ENCODE measurements at places on chromosomes 13 and 19. TPM values are rescaled to one million over a fixed set of nuclear protein-coding genes. Genes with fewer than 3 reads are reported as not detected.

OR4F17 gene
- total RNA-seq: not detected

ADPRHL1 gene
- total RNA-seq: 0.97 TPM

BEST2 gene
- not detected for total RNA-seq

CEACAM3 gene
- total RNA-seq: not detected

ZNF415 gene
- 0.69 TPM for total RNA-seq

ZNF836 gene
- 7.2 TPM for total RNA-seq

CEACAM21 gene
- total RNA-seq: 2.7 TPM

PNMA8B gene
- total RNA-seq: not detected

HIPK4 gene
- not detected for total RNA-seq

SIRT6 gene
- 28.1 TPM for total RNA-seq

ZNF723 gene
- not detected for total RNA-seq

PTPRH gene
- 1.00 TPM for total RNA-seq

ATXN8OS gene
- total RNA-seq: not detected

SHISA2 gene
- 2.5 TPM for total RNA-seq

ANKRD10 gene
- total RNA-seq: 83.1 TPM

GNG8 gene
- total RNA-seq: not detected

ZNF442 gene
- total RNA-seq: 0.93 TPM

OVOL3 gene
- total RNA-seq: not detected

Measured in endothelial cell of umbilical vein (primary cell).